ENCODE measurements at places on chromosomes 7 and 10. TPM values are rescaled to one million over a fixed set of nuclear protein-coding genes. Genes with fewer than 3 reads are reported as not detected.
A peak's percentile ranks its signal among the peaks of the same experiment; 100 is the strongest.

Gene PTPRN2
- total RNA-seq, result 12.7 TPM

- DNase-seq, result no peak
Observed at GRCh38 chr7:154598396-154598795, 404.5 kb downstream of the PAXIP1 start.

DNA sequence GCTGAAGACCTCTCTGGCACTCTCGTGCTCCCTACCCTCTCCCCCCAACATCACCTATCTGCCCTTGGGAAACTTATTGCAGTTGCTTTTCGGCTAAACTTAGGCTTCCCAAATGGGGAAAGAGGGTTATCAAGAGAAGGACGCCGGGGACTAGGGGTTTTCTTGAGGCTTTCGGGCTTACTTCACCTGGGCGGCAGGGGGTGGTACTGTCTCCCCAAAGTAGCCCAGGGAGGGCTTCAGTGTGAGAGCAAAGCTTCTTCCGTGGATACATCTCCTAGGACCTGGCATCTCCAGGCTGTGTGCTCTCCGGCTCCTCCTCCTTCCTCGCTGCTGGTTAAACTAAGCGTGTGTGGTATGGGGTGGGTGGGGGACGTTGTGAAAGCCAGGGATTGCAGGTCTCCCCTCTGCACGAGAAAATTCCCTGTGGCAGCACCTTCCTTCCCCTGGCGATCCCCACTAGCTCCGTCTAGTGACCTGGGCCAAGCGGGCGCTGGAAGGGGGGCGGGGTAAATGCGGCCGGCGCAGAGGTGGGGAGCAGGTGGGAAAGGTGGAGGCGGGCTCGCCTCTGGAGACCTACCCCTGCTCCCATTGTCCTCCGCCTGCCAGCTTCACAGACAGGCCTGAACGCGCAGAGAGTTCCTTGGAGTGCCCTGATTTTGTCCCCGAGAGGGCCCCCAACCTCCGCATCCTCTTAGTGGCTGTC lies 1.1 kb downstream of the PLXDC2 start:
- peak; percentile 64 for DNase-seq

DNA sequence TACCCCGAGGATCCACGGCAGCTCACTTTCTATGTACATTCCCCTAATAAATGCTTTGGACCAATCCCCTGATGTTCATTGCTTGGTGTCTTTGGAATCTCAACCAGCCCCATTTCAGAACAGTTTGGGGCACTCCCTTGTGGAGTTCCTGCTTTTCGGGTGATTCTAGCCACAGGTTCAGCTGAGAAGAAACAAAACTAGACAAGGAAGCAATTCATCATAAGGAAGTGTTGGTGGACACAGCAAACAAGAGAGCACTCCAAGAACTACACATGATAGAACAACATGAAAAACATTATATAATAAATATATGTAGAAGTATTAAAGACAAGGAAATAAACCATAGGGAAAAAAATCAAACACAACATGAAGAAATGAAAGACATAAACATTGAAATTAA lies 6.0 kb upstream of the CCDC136 start:
- no peak for DNase-seq

DNA sequence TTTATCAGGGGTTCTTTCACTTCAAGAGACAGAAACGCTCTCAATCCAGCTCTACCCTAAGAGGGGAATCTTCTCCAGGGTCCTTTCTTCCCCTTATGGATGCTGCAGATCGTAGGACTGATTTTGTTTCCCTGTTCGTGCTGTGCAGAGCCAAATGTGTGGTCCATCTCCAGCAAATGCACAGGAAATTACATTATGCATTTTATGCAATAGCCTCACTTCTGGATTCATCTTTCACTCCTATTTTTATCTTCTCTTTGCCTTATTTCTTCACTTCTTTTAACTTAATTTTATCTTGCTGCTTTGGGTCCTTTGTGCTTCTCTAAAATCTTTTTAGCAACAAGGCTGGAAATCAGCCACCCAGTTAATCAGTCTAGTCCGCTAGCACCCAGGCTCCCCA lies 184.5 kb upstream of the INHBA start:
- no peak for DNase-seq

GRCh38 chr7:122550545-122550944 lies 148.4 kb downstream of the RNF133 start:
- DNase-seq, result no peak

DNA sequence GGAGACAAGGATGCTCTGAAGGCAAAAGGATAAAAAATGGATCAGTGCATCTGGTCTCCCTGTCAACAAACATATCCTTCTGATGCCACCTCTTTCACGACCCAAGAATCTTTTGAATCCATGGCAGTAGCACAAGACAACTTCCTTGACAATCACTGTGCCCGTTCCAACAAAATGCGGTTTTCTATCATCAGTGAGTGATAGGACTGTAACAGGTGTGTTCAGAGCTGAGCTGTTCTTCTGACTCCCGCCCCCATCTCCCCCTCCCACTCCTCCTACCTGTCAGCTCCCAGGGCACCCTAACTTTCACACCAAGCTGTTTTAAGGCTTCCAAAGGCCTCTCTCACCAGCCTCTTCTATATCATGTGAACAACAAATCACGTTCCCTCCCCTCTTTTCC lies 74.8 kb downstream of the PARD3 start:
- no peak for DNase-seq

Gene BNIP3
- total RNA-seq, result 37.9 TPM

GRCh38 chr10:43648398-43649184 lies at the start of gene ZNF32:
TSS of gene ZNF32 (minus strand) at chr10:43648881. CDS start at chr10:43646133, 2,748 bp downstream.
- peak; percentile 89 for DNase-seq

- DNase-seq, result no peak
Observed at GRCh38 chr10:120514035-120514620, 57.1 kb downstream of the PLPP4 start.

GRCh38 chr7:141312395-141312794 lies 238.5 kb downstream of the TMEM178B start:
- DNase-seq, result no peak
